ENCODE measurements at places on chromosomes 6 and 20. TPM values are rescaled to one million over a fixed set of nuclear protein-coding genes. Genes with fewer than 3 reads are reported as not detected.

CARMIL1 gene
- 9.9 TPM for total RNA-seq

MOCS1 gene
- 2.1 TPM for total RNA-seq

SLC13A3 gene
- not detected for total RNA-seq

CCN6 gene
- not detected for total RNA-seq

RNF114 gene
- total RNA-seq: 58.6 TPM

ECT2L gene
- total RNA-seq: not detected

TTK gene
- total RNA-seq: 17.5 TPM

LBP gene
- 1.3 TPM for total RNA-seq

B4GALT5 gene
- 74.6 TPM for total RNA-seq

SEMG1 gene
- not detected for total RNA-seq

KCNK16 gene
- total RNA-seq: not detected

SPATA2 gene
- 7.7 TPM for total RNA-seq

BANF2 gene
- total RNA-seq: not detected

VPS52 gene
- 19.1 TPM for total RNA-seq

RCAN2 gene
- not detected for total RNA-seq

NNAT gene
- total RNA-seq: not detected

NHLRC1 gene
- 1.3 TPM for total RNA-seq

C20orf202 gene
- total RNA-seq: not detected

CTAGE9 gene
- not detected for total RNA-seq

PDYN gene
- not detected for total RNA-seq

OR2H1 gene
- total RNA-seq: not detected

SCAF8 gene
- 17.0 TPM for total RNA-seq

VGLL2 gene
- not detected for total RNA-seq

FLOT1 gene
- 92.0 TPM for total RNA-seq

SIGLEC1 gene
- total RNA-seq: not detected

SLCO4A1 gene
- 12.2 TPM for total RNA-seq

EBF4 gene
- total RNA-seq: 2.7 TPM

CALHM5 gene
- total RNA-seq: 0.03 TPM

TFAP2D gene
- total RNA-seq: not detected

RIPPLY2 gene
- 0.32 TPM for total RNA-seq

PAX1 gene
- not detected for total RNA-seq

NT5E gene
- 28.5 TPM for total RNA-seq

CRIP3 gene
- 0.45 TPM for total RNA-seq

ID4 gene
- 0.86 TPM for total RNA-seq
